Activated naive CD4-positive, alpha-beta T cell (primary cell): ENCODE measurements at places on chromosomes 3 and 15.

GRCh38 chr15:80580536-80581260 lies 114.4 kb upstream of the ABHD17C start:
- no peak for DNase-seq

DNA sequence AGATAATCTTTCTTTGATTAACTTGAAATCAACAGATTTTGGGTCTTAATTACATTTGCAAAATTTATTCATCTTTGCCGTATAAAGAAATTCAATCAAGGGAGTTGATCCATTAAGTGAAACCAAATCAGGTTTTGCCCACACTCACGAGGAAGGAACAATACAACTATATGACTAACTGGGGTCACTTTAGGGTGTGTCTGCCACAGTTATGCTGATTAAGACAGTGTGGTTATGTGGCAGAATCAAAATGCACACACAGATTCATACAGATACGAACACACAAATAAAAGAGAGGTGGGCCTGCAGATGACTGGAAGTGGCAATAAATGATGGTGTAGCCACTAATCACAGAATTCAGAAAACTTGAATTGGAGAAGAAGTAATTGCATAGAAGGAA lies 543.5 kb downstream of the GABRG3 start:
- DNase-seq: no peak

GRCh38 chr15:69414701-69415167 lies 585 bp downstream of the KIF23 start:
- DNase-seq: no peak

DNA sequence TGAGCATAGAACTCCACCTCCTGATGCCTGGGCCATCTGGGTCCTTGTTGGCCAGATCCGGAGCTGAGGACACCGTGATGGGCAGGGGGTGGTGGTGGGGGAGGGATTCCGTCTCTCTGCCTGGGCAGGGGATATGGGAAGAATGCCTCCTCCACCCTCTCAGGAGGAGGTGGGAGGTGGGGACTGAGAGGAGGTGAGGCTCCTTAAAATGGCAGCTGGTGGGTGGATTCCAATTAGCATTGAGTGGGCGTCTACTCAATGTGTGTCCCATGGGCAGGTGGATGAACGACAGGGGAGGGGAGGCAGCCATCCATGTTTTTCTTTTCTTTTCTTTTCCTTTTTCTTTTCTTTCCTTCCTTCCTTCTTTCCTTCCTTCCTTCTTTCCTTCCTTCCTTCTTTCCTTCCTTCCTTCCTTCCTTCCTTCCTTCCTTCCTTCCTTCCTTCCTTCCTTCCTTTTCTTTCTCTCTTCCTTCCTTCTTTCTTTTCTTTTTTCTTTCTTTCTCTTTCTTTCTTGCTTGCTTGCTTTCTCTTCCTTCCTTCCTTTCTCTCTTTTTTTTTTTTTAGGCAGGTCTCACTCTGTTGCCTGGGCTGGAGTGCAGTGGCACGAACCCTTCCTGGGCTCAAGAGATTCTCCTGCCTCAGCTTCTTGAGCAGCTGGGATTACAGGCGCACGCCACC lies 5.0 kb downstream of the SLC28A1 start:
- no peak for DNase-seq

DNA sequence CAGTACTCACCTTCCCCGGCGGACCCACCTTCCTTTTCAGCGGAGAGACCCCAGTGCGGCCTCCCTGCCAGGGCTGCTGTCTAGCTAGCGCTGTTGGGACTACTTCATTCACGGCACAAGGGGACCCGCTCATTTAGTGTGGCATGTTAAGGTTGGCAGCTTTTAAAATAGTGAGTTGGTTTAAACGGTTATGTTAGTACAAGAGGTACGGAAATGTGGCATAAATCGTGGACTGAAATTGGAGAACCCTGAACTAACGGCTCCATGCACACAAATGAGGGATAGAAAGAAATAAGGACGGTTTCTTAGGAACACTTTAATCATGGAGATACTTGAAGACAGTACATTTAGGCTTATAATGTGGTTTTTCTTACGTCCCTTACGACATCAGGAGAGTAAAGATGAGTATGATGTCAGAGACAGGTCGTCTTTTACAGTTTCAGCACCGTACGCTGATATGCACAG lies 752 bp downstream of the CEP63 start:
- no peak for DNase-seq
